NCI-H510A (cell line): ENCODE measurements at places on chromosomes 16 and 17.

GRCh38 chr16:16797239-16797638 lies 418.3 kb downstream of the NPIPA7 start:
- DNase-seq: no peak

GRCh38 chr16:72284042-72284789 lies 112.3 kb upstream of the PMFBP1 start:
- no peak for DNase-seq

GRCh38 chr17:62994931-62995330 lies 28.9 kb downstream of the TANC2 start:
- DNase-seq: no peak

- DNase-seq: no peak
These were observed 35.8 kb upstream of the TBX2 start for GRCh38 chr17:61363601-61364462.

- peak; percentile 50 for DNase-seq
These were observed 160.4 kb upstream of the PLCG2 start for GRCh38 chr16:81618661-81619060.

GRCh38 chr17:79570653-79571052 lies 40.2 kb downstream of the RBFOX3 start:
- no peak for DNase-seq

DNA sequence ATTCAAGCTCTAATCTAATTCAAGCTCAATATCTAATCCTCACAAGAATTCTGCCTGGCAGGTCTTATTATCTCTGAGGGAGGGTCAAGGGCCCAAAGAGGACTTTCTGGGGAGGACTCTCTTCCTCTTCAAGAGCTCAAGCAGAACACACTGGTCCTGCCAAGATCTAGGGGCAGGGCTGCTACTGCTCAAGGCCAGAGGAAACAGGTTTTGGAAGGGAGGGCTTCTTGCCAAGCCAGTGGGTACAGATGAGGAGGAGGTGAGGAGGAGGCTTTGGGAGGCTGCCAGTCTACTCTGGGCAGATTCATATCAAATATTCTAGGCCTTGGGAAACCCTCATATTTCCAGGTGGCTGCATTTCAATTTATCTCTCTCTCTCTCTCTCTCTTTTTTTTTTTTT lies 51.8 kb upstream of the IL34 start:
- no peak for DNase-seq

DNA sequence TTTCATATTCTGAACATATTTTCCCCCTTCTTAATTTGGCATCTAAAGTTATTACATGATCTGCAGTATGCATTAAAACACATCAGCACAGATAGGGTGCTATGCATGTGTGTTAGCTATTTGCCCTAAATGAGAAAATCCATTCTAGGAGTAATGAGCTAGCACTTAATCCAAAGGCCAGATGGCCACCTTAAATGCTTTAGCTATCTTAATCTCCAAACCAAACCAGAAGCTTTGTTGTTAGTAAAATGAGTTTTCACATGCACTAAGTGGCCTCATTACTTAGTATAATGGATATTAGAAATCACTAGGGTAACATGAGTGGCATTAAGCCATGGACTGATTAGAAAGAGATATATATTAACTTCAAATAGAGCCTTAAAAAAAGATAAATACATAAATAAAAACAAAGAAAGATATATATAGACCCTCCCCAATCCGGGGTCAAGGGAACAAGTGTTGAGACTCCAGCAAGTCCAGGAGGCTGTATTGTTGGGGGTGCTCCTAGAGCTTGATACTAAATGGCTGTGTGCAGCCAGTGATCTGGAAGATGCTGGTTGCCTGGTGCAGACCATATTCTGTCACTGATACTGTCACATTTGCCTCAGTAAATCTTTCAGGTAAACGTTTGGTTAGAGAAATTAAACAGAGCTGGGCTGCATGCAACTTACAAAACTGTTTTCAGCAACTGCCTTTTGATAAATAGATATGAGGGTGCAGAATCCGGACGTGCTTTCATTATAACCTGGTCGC lies 67.3 kb downstream of the MYH10 start:
- DNase-seq: no peak

GRCh38 chr17:81843713-81844326 lies 9.0 kb upstream of the PPP1R27 start:
- DNase-seq: no peak

GRCh38 chr16:68064791-68065365 lies 20.3 kb upstream of the NFATC3 start:
- no peak for DNase-seq

DNA sequence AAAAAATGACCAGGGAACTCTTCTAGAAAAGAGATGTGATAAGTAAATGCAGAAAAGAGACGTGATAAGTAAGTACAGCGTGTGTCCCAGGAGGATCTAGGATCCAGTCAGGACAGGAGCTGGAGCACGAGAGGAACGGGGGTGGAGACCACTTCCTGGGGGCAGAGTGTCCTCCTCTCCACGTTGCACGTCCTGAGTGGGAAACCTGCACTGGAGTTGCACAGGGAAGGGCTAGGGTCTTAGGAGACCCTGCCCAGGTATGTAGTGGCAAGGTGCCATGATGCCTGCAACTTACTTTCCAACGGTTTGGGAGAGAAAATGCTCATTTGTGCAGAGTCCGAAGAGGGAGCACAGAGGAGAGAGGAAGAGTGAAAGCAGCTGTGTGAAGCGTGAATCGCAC lies 55.8 kb downstream of the RNF213 start:
- no peak for DNase-seq

GRCh38 chr16:66935314-66936011 lies at the start of gene CES2:
Gene CES2, plus strand, starts transcription at chr16:66935516. Its CDS starts 120 bp downstream, at chr16:66935636.
- DNase-seq: no peak

DNA sequence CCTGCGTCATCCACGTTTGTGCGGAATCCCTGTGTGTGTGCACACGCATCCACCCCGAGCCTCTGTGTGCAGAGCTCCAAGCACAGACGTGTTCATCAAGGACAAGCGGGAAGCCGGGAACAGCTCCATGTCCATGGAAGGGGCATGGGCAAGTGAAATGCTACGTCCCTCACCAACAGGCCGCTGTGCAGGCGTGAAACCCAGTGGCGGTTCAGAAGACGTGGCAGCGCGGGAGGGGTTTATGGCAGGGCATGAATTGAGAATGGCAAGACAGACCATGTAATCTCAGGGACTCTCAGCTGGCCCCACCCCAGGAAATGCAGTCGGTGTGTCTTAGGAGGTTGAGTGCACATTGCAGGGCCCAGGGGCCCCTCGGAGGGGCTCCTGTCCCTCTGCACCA lies 52.7 kb downstream of the TBC1D16 start:
- no peak for DNase-seq

- DNase-seq: no peak
These were observed 177.9 kb downstream of the SEC14L1 start for GRCh38 chr17:77318491-77319210.

GRCh38 chr16:85750827-85751697 lies at the start of gene C16orf74:
Gene C16orf74, minus strand, starts transcription at chr16:85751096. Its CDS starts 15,879 bp downstream, at chr16:85735217.
- peak; percentile 32 for DNase-seq

- DNase-seq: no peak
These were observed 81.9 kb downstream of the UTP18 start for GRCh38 chr17:51342257-51342656.

- DNase-seq: no peak
These were observed 1.3 kb downstream of the ZNF652 start for GRCh38 chr17:49360796-49361128.

GRCh38 chr17:75487351-75488070 lies 27.8 kb downstream of the CASKIN2 start:
- no peak for DNase-seq

DNA sequence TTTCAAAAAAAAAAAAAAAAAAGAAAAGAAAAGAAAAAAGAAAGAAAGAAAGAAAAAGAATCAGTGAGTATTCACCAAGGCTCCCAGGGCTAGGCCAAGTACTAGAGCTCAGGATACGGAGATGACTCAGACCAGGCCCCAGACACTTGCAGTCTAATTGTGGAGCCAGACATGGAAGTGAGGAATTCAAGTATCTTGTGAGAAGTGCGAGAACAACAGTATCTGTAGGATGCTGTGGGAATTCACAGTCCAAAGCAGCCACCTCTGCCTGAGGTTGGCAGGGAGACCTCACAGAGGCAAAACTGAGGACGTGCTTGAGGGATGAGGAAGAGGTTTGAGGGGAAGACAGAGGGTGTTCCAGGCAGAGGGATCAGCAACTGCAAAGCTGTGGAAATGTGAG lies 14.0 kb upstream of the ALDOA start:
- DNase-seq: no peak

- DNase-seq: peak; percentile 37
These were observed 2.8 kb downstream of the MAPK8IP3 start for GRCh38 chr16:1708768-1709180.

- peak; percentile 82 for DNase-seq
These were observed at the start of gene SCPEP1 for GRCh38 chr17:56977673-56978395. Gene SCPEP1, plus strand, starts transcription at chr17:56978131. Its CDS starts 29 bp downstream, at chr17:56978160.

- no peak for DNase-seq
These were observed 64.2 kb downstream of the FTO start for GRCh38 chr16:53768167-53768566.

GRCh38 chr16:17294856-17295255 lies 175.9 kb downstream of the XYLT1 start:
- no peak for DNase-seq

- no peak for DNase-seq
These were observed 264.3 kb downstream of the CPPED1 start for GRCh38 chr16:12539185-12539929.

GRCh38 chr16:56279132-56279531 lies 87.8 kb downstream of the GNAO1 start:
- no peak for DNase-seq

DNA sequence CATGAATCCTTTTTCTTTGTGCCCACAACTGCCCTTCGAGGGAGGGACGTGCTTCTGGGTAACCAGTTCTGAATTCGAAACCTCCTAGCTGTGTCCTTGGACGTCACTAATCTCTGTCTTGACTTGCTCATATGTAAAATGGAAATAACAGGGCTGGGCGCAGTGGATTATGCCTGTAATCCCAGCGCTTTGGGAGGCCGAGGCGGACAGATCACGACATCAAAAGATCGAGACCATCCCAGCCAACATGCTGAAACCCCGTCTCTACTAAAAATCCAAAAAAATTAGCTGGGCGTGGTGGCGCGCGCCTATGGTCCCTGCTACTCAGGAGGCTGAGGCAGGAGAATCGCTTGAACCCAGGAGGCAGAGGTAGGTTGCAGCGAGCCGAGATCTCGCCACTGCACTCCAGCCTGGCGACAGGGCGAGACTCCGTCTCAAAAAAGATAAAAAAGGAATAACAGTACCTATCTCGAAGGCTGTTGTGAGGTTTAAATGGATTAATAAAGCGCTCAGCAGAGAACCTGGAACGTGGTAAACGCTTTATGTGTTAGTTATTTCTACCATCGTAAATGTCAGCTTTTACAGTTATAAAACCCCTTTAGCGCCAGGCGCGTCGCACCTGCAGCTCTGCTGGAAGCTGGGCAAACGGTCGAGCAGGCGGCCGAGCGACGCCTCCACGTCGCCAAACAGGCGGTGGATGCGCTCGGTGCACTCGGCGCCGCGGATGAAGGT lies 641 bp downstream of the COG8 start:
- no peak for DNase-seq

DNA sequence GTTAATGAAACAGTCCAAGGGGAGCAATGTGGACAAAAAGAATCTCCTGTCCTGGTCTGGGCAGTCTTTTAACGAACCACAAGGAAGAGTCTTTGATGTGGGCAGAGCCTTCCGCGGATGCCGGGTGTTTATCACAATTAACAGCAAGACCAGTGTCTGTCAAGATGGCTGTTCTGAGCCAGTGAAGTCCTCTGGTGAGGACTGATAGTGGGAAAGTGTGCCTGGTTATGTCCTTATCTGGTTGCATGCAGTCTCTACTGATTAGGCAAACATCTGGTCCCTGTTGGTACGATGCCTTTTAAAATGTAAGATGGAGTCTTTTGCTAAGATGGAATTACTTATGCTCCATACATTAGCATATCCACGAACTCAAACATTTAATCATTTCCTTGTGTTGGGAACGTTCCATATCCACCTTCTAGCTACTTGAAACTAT lies 88.5 kb downstream of the ZNF18 start:
- DNase-seq: no peak

DNA sequence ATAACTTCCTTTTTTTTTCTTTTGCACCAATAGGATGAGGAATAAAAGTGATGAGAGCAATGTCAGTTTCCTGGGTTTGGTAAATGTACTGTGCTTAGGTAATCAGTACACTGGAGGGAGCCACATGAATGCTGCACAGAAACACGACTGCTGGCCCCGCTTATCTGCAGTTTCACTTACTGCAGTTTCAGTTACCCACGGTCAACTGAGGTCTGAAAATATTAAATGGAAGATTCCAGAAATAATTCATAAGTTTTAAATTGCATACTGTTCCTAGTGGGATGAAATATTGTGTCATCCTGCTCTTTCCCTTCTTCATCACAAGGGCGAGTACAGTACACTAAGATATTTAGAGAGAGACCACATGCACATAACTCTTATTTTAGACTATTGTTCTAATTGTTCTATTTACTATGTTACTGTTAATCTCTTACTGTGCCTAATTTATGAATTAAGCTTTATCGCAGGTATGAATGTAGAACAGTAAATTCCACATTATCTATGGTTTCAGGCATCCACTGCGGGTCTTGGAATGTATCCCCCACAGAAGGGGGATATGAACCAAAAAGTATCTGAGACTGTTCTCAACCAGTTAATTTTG lies 6.4 kb upstream of the LGALS3BP start:
- DNase-seq: no peak

GRCh38 chr17:45098869-45099616 lies 33.3 kb downstream of the PLCD3 start:
- DNase-seq: peak; percentile 56

DNA sequence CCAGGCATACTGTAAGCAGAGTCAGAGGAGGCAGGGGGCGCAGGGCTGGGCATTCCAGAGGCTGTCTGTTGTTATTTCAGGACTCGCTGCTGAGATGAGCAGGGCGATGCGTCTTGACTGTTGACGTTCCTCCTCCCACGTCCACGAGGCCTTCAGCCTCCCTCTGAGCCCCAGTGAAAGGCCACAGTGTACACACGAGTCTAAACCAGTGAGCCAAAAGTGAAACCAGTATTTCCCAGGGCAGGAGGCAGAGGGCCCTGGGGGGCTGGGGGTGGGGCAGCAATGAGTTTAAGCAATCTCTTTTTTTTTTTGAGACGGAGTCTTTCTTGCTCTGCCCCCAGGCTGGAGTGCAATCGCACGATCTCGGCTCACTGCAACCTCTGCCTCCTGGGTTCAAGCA lies 21.5 kb downstream of the SMTNL2 start:
- no peak for DNase-seq

GRCh38 chr16:85688586-85689284 lies at the start of gene GINS2:
Gene GINS2, minus strand, starts transcription at chr16:85688954. Its CDS starts 56 bp downstream, at chr16:85688898.
- peak; percentile 88 for DNase-seq

DNA sequence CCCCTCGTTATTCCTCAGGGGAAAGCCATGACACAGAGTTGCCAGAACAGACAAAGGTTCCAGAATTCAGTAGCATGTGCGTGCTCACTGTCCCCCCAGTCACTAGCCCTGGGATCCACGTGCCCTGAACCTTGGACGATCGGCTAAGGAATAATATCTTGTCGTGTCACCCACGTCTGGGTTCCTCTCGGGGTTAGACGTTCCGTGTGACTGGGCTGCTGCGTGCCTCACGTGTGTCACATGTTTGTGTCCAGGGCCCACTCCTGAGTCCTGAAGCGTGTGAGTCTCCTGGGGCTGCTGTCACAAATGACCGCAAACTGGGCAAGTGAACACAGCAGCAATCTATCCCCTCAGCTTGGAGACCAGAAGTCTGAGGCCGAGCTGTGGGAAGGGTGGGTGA lies 12.4 kb upstream of the ZNF469 start:
- DNase-seq: no peak
